Esophagus squamous epithelium (tissue), 5 donors: ENCODE measurements at places on chromosomes 7 and 10. TPM values are rescaled to one million over a fixed set of nuclear protein-coding genes. Genes with fewer than 3 reads are reported as not detected.

- peaks cover 34% of the 10 kb centered on the region for H3K4me1 ChIP-seq
- no peak for DNase-seq
- H3K36me3 ChIP-seq, result peaks cover 67% of the 10 kb centered on the region
- H3K27me3 ChIP-seq, result no peaks in the 10 kb centered on the region
Measured at GRCh38 chr7:44060091-44060947, 5.0 kb downstream of the PGAM2 start.

- no peaks in the 10 kb centered on the region for H3K27me3 ChIP-seq
- DNase-seq, result no peak
- H3K27ac ChIP-seq, result no peak overlapping the region
- peaks cover 81% of the 10 kb centered on the region for H3K36me3 ChIP-seq
- no peaks in the 10 kb centered on the region for H3K4me1 ChIP-seq
- H3K4me3 ChIP-seq, result no peak overlapping the region
Measured at GRCh38 chr10:34313353-34313752, 501.7 kb downstream of the PARD3 start.

The CREB5 gene
- total RNA-seq, result 1.4 TPM

The SYT15 gene
- total RNA-seq, result 0.91 TPM

GRCh38 chr10:52215745-52216361, 98.2 kb upstream of the DKK1 start:
- DNase-seq, result no peak
- no peaks in the 10 kb centered on the region for H3K27me3 ChIP-seq
- H3K36me3 ChIP-seq, result no peaks in the 10 kb centered on the region
- no peak overlapping the region for H3K27ac ChIP-seq

GRCh38 chr7:23418046-23418445, 52.2 kb downstream of the IGF2BP3 start:
- no peaks in the 10 kb centered on the region for H3K27me3 ChIP-seq
- no peaks in the 10 kb centered on the region for H3K36me3 ChIP-seq
- no peak for DNase-seq
- no peaks in the 10 kb centered on the region for H3K4me1 ChIP-seq
- H3K27ac ChIP-seq, result peak overlapping the region; percentile 68

GRCh38 chr10:34432589-34432988, 382.5 kb downstream of the PARD3 start:
- H3K27me3 ChIP-seq, result no peaks in the 10 kb centered on the region
- H3K36me3 ChIP-seq, result no peaks in the 10 kb centered on the region
- H3K27ac ChIP-seq, result no peak overlapping the region
- peaks cover 10% of the 10 kb centered on the region for H3K4me1 ChIP-seq
- H3K4me3 ChIP-seq, result no peak overlapping the region

The FBXO24 gene
- 1.6 TPM for total RNA-seq

DNA sequence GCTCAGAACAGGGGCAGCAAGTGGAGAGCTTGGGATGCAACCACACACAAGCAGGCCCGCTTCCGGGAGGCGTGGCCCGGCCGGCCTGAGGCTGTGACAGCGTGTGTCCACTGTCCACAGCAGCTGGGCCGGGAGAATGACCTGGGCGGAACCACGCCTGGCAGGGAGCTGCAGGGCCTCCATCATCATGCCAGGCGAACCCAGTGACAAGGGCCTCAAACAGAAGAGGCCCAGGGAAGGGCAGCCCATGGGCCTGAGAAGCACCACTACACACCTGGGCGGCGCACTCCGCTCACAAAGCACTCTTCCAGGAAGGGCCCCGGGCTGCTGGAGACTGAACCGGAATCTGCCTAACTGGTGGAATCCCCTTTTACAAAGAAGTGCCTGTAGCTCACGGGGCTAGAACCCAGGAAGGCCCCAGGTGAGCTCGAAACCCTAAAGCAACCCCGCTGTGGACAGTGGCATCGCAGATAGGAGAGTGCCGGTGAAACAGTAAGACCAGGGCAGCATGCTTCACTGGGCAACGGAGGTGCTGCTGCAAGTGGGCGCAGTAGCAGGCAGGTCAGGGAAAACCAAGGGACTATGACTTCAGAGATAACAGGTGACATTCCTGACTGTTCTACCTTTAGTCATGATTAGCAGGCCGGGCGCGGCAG, 66.0 kb downstream of the MAD1L1 start:
- no peaks in the 10 kb centered on the region for H3K27me3 ChIP-seq
- H3K27ac ChIP-seq, result no peak overlapping the region
- no peak overlapping the region for H3K4me3 ChIP-seq

DNA sequence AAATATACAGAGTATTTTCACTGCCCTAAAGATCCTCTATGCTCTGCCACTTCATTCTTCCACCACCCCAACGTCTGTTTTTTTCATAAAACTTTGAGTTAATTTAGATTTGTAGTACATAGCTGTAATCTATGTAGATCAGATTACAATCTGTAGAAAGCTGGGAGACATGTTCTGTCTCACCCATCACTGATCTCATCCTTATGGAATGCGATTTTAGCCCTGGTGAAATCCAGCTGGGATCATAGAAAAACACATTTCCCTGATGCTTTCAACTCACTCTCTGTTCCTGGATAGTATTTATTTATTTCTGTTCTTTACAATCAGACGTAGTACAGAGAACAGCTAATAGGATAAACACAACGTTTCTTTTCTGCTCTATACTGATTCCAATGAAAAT, 521.0 kb downstream of the KIF20B start:
- no peaks in the 10 kb centered on the region for H3K36me3 ChIP-seq
- H3K27ac ChIP-seq, result no peak overlapping the region
- no peaks in the 10 kb centered on the region for H3K27me3 ChIP-seq
- DNase-seq, result no peak
- no peak overlapping the region for H3K4me3 ChIP-seq
- no peaks in the 10 kb centered on the region for H3K4me1 ChIP-seq

DNA sequence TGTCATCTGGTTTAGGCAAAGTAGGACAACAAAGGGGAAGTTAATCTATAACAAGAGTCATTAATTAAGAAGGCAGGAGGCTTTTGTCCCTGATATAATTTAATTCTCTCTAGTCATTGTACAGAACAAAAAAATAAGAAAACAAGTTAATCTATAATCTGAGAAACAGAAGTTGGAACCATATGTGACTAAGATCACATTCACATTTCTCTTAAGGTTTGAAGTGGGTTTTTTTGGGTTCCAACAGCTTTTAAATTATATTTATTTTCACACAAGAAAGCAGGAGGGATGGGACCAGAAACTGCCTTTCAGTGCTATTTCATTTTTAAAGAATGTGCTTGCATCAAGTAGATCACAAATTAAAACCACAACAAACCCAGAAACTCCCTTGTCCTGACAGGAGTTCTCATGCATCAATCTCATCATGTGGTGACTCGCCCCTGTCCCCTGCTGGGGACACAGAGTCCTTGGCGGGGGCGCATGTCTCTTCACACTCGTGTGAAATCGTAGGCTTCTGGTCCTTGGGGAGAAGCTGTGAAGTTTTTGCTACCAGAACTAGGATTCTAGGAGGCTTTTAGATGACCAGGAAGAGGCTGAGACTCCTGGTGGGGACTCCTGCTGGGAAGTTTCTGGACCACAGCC, 10.1 kb upstream of the OPN4 start:
- peaks cover 18% of the 10 kb centered on the region for H3K4me1 ChIP-seq
- H3K27me3 ChIP-seq, result peaks cover 7% of the 10 kb centered on the region
- H3K4me3 ChIP-seq, result no peak overlapping the region

DNA sequence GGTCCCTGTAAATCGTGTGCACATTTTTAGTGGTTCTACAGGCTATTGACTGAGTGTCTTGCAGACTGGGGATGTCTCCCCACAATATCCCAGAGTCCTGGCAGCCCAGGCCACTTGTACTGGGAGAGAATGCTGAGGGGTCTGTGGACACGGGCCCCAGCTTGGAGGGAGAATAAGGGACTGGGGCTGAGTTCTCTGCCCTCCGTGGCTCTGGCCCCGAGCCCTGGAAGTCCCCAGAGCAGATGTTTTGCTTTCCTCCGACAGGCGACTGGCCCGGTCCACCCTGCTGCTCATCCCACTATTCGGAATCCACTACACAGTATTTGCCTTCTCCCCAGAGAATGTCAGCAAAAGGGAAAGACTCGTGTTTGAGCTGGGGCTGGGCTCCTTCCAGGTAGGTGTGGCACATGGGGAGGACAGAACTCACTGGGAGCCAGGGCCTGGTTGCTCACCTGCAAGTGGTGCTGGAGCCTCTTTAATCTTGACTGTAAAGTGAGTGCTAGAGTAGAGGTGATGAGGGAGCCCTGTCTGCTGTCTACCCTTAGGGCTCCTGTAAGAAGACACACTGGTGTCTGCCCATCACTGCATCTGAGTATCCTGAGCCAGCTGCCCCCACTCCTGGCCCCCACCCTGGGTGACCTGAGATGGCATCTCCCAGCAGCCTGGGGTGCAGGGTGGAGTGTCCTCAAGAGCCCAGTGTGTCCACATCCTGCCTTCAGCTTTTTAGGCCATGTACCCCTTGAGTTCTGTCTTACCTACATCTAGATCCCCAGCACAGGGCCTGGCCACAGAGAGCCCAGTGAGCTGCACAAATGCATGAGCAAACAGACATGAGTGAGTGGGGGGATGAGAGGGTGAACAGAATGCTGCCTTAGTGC, 51.1 kb downstream of the ADCYAP1R1 start:
- no peaks in the 10 kb centered on the region for H3K27me3 ChIP-seq
- no peak for DNase-seq
- H3K4me3 ChIP-seq, result no peak overlapping the region
- no peaks in the 10 kb centered on the region for H3K36me3 ChIP-seq

GRCh38 chr10:77501152-77501845, 136.3 kb downstream of the KCNMA1 start:
- H3K36me3 ChIP-seq, result no peaks in the 10 kb centered on the region
- H3K27ac ChIP-seq, result no peak overlapping the region
- peaks cover 64% of the 10 kb centered on the region for H3K4me1 ChIP-seq
- H3K27me3 ChIP-seq, result no peaks in the 10 kb centered on the region
- no peak for DNase-seq

GRCh38 chr10:95457319-95457886, 103.8 kb downstream of the SORBS1 start:
- no peaks in the 10 kb centered on the region for H3K27me3 ChIP-seq
- H3K36me3 ChIP-seq, result no peaks in the 10 kb centered on the region
- peak overlapping the region; percentile 87 for H3K27ac ChIP-seq
- no peak for DNase-seq
- no peak overlapping the region for H3K4me3 ChIP-seq

The C10orf67 gene
- total RNA-seq, result not detected

The TFPI2 gene
- total RNA-seq, result not detected

DNA sequence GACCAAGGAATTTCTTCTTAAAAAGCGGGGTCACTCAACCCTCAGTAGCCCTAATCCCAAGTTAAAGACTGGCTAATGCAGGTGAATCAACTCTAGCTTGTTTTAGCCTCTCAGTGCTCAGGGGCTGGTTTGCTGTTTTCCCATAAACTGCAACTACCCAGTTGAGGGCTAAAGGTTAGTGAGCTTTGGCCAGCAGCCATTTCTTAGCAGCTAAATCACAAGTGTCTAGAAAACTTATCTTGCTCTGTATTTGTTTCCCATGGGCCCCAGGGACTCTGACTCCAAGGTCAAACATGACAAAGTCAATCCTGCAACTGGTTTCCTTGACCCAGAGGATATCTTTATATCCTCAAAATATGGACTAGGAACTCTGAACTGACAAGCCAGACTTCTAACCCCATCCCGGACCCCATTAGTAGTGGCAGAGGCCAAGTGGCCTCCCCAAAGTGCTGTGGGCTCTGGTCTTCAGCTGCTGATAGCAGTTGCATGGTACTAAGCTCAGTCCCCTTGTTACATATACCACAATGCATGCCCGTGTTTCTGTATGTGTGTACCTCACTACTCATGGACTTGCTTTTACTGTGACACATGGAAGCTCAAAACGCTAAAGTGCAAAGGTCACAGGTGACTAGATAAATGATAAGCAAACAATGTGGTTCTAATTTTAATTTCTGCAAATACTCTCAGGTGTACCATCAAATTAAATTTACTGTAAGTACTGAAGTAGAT, 793.0 kb upstream of the IGFBP3 start:
- no peak for DNase-seq

- no peak overlapping the region for H3K27ac ChIP-seq
- H3K4me3 ChIP-seq, result no peak overlapping the region
- DNase-seq, result no peak
- H3K36me3 ChIP-seq, result no peaks in the 10 kb centered on the region
- H3K4me1 ChIP-seq, result peaks cover 27% of the 10 kb centered on the region
- H3K27me3 ChIP-seq, result no peaks in the 10 kb centered on the region
Measured at GRCh38 chr10:48526846-48527505, 77.9 kb downstream of the ARHGAP22 start.

DNA sequence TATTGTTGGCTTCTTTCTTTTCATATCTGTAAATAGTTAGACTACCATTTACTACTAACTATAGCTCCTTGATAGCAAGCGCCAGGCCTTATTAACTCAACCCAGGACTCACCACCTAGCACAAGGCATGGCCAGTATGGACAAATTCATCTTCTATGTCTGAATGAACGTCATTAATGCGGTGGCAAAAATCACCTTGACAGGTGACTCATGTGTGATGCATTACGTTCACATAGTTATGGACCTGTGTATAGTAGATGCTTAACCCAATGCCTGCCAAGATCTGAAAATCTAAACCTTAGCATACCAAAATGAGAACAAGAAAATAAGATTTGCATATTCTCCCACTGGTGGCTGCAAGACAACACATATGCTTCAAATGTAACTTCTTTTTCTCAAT, 300.8 kb downstream of the PARD3 start:
- H3K27ac ChIP-seq, result no peak overlapping the region
- H3K27me3 ChIP-seq, result no peaks in the 10 kb centered on the region
- no peaks in the 10 kb centered on the region for H3K36me3 ChIP-seq
- DNase-seq, result no peak
- H3K4me3 ChIP-seq, result no peak overlapping the region

DNA sequence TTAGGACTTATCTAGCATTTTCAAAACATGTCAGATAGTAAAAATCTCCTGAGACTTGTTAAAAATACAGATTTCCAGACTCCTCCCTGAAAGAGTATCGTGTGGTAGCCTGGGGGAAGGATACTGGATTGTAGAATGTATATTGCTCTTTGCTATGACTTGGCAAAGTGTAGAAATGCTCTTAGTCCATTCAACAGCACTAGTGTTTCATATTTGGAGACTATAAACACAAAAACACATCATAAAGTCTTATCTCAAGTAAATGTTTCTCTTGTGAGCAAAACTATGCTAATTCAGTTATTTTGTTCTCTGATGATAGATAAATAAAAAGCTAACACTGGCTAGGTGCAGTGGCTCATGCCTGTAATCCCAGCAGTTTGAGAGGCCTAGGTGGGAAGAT, 137.5 kb upstream of the PRPS1L1 start:
- H3K36me3 ChIP-seq, result no peaks in the 10 kb centered on the region
- H3K27me3 ChIP-seq, result no peaks in the 10 kb centered on the region
- H3K27ac ChIP-seq, result no peak overlapping the region
- no peaks in the 10 kb centered on the region for H3K4me1 ChIP-seq
- DNase-seq, result no peak

The LRRC4 gene
- 11.1 TPM for total RNA-seq

DNA sequence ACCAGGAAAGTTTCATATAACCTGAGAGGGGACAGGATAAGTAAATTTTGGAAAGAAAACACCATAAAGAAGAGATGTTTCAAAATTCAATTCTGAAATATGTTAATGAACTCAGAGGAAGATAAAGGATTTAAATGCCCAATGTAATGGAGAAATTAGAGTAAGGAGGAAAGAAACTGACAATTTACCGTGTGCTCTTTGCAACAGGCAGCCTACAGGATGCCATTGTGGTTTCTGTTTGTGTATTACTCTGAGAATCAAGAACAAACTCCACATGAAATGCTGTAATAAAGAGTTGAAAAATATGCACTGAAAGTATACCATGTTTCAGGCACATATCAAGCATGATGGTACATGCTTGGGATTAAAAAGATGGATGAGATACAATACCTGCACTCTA, 44.8 kb upstream of the GLCCI1 start:
- peaks cover 20% of the 10 kb centered on the region for H3K4me1 ChIP-seq
- H3K36me3 ChIP-seq, result no peaks in the 10 kb centered on the region
- no peak overlapping the region for H3K27ac ChIP-seq
- no peak overlapping the region for H3K4me3 ChIP-seq
- no peaks in the 10 kb centered on the region for H3K27me3 ChIP-seq
- no peak for DNase-seq

The GDF2 gene
- not detected for total RNA-seq
